ENCODE measurements at places on chromosomes 7 and 10.

- DNase-seq: no peak
Observed at GRCh38 chr10:89209718-89210117, 2.6 kb upstream of the CH25H start.

DNA sequence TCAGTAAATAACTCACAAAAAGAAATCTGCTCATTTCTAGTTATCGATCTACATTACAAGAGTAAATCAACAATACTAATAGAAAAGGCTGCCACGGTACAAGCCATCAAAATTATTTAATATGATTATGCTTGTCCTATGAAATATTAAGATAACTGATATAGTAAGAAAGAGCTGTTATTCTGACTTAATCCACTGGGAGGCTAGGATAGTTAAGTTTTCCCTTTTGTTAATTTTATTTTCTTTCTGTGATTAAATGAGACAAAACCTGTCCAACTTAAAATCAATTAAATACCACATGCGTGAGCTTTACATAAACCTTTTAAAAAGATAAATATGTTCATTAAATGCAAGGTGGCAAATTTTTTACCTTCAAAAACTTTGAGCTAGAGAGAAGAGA lies 114.8 kb downstream of the LMBR1 start:
- DNase-seq: no peak

DNA sequence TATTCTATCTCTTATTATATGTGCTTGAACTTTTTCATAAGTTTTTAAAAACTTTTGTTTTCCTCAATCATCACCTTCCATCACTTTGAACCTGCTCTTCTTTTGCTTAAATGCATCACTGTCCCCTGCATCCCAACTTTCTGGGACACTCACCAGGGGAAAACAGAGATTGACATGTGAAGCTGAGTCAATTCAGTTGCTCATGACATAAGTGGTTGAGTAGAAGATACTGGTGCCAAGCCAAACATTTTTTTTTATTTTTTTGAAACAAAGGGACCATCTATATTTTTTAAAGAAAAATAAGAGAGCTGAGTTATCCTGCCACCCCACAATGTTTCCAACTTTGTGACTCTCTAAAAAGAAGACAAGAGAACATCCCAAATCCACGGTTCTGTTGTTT lies 61.8 kb upstream of the AHR start:
- no peak for DNase-seq

DNA sequence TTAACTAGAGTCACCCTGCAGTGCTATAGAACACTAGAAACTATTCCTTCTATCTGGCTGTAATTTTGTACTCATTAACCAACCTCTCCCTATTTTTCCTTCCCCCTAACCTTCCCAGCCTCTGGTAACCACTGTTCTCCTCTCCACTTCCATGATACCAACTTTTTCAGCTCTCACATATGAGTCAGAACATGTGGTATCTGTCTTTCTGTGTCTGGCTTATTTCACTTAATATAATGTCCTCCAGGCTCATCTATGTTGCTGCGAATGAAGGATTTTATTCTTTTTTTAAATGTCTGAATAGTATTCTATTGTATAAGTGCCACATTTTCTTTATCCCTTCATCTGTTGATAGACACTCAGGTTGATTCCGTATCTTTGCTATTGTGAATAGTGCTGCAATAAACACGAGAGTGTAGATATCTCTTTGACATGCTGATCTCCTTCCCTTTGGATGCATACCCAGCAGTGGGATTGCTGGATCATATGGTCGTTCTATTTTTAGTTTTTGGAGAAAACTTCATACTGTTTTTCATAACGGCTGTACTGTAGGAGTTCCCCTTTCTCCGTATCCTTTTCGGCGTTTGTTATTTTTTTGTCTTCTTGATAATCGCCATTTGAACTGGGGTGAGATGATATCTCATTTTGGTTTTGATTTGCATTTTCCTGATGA lies 101.4 kb downstream of the FAM107B start:
- DNase-seq: no peak

DNA sequence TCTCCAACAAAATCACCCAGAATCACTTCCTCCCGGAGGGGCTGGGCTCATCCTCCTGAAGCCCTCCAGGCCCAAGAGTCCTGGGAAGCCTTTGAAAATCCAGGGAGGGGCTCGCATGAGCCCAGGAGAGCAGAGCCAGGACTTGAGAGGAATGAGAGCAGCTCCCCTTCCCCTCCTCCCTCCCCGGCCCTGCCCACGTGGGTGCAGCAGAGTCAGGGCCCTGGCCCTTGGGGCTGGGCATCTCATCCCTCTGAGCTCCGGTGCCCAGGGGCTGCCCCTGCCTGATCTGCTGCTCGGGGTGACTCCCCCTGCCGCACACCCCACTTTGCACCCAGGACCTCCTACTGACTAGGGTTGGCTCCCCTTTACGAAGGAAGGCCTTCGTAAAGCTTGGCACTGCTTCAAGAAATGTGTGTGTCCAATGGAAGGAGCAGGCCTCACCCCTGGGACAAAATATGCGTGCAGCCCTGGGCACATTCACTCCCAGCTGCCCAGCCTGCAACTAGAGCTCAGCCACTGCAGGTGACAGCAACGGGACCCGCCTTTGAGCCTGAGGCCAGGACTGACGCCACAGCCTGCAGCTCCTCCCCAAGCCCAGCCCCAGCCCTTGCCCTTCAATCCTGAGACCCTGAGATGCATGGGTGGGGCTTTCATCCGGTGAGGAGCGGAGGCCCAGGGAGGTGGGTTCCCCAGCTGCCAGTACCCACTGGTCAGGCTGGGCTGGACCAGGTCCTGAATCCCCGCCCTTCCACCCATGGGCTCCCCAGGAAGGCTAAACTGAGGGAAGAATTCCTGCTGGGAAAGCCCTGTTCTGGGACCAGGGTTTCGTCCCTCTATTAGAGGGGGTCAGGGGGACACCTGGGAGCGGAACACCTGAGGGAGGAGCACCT lies 21.8 kb downstream of the PWWP2B start:
- no peak for DNase-seq

- no peak for DNase-seq
Observed at GRCh38 chr7:17932770-17933169, 7.5 kb downstream of the SNX13 start.

GRCh38 chr10:121448766-121449421 lies 149.3 kb downstream of the FGFR2 start:
- DNase-seq: no peak

DNA sequence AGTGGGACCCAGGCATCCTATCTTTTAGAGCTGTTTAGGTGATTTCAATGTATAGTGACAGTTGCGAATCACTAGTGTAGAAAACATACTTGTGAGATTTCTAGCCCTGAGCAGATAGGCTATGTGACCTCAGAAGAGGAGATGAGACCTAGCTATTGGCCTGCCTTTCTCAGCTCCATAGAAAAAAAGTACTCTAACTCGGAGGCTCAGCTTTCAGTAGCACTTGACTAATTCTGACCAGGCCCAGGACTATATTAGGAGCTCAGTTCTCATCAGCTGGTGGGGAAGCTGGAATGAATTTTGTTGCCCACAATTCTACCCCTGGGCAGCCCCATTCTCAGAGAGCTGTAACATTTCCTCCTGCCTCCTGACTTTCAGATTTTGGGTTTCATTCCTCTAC lies 179.9 kb upstream of the NAMPT start:
- no peak for DNase-seq

- DNase-seq: no peak
Observed at GRCh38 chr7:127815631-127816145, 163.7 kb downstream of the SND1 start.

GRCh38 chr10:34104829-34105572 lies 710.1 kb downstream of the PARD3 start:
- no peak for DNase-seq

GRCh38 chr7:100017875-100018274 lies 2.5 kb downstream of the ZKSCAN1 start:
- DNase-seq: no peak

- peak; percentile 90 for DNase-seq
Observed at GRCh38 chr10:14397066-14397465, 66.3 kb upstream of the FRMD4A start.

- no peak for DNase-seq
Observed at GRCh38 chr10:73850211-73850610, 24.1 kb downstream of the CAMK2G start.

DNA sequence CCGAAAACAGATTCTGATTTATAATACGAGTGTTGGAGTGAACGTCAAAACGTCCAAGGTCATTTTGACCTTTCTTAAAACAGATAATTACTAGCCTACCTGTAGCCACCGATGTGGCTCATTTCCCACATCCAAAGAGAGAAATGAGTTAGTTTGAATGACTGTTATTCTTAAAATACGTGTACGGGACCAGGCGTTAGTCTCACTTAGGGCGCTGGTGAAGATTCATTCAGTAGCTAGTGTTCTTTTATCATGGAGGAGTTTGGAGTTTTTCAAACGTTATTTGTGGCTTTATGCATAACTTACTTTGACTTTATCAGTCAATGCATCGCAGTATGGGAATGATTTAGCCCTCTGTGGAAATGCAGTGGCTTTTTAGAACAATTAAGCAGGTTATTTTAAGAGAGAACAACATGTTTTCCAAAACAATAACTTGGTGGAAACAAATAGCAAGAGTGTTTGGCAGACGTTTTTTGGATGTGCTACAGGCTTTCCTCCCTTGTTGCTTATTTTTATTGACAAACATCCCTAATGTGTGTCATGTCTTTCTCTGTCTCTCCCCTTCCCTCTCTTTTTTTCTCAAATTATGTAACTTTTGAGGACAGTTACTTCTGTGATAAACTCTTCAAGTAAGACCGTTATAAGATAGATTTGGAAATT lies 1.6 kb downstream of the BICC1 start:
- no peak for DNase-seq

- DNase-seq: no peak
Observed at GRCh38 chr7:134697205-134697886, 50.7 kb downstream of the BPGM start.

DNA sequence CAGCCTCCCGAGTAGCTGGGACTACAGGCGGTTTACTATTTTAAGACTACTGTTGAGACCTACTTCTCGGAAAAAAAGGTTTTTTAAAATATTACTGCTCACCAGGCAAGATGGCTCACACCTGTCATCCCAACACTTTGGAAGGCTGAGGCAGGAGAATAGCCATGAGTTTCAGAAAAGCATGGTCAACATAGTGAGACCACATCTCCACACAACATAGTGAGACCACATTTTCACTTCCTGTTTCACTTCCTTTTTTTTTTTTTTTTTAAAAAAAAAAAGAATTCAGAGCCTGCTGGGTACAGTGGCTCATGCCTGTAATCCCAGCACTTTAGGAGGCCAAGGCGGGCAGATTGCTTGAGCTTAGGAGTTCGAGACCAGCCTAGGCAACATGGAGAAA lies 46.5 kb downstream of the SVOPL start:
- DNase-seq: no peak

DNA sequence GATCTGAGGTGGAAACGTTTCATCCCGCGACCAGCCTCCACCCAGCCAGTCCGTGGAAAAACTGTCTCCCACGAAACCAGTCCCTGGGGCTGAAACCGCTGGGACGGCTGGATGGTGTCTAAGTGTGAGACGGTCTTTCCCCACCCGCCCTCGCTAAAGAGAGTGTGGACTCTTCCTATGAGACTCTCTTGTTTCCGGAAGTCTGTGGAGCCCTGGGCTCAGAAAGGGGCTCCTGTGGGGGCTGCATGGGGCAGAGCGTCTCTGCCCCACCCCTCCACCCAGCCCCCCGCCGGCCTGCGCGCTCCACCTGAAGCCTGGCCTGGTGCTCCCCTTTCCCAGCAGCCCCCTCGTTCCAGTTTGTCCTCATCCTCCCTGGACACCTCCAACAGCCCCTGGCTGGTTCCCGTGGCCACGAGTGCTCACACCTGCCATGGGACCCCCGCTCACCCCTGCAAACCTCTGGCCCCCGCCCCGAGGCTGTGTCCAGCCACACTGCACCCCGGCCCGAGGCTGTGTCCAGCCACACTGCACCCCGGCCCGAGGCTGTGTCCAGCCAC lies 28.7 kb downstream of the CFAP46 start:
- DNase-seq: peak; percentile 71

DNA sequence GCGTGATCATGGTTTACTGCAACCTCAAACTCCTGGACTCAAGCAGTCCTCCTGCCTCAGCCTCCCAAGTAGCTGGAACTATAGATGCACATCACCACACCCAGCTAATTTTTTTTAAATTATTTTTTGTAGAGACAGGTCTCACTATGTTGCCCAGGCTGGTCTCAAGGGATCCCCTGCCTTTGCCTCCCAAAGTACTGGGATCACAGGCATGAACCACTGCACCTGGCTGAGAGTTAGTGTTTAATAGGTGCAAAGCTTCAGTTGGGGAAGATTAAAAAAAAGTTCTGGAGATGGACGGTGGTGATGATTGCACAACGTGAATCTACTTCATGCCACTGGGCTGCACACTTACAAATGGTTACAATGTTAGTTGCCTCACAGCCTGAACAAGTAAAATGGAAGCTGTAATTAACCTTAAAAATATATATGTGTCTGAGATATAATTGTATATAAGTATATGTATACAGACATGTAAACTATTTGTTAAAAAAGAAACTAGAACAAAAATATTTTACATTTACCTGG lies 106.4 kb upstream of the ZNF438 start:
- DNase-seq: no peak

- no peak for DNase-seq
Observed at GRCh38 chr10:30464675-30465074, 30.7 kb downstream of the MAP3K8 start.

GRCh38 chr10:119189811-119190282 lies 11.2 kb upstream of the PRDX3 start:
- DNase-seq: peak; percentile 1

DNA sequence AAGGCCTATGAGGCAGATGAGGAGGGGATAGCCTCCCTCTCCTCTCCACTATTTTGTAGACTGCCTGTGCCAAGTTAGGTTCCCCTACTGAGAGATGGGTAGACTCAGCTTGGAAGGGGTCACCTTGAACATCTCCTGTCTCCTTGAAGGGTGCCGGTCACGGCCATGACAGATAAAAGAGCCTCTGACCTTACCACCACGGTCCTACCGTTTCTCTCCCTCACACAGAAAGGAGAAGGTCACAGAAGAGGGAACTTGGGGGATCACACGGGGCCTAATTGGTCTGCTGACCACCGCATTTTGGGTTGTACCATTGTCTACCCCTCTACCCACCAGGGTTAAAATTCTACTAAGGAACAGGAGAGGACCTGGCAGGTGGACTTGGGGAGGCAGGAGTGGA lies 17.0 kb downstream of the PRSS2 start:
- no peak for DNase-seq

DNA sequence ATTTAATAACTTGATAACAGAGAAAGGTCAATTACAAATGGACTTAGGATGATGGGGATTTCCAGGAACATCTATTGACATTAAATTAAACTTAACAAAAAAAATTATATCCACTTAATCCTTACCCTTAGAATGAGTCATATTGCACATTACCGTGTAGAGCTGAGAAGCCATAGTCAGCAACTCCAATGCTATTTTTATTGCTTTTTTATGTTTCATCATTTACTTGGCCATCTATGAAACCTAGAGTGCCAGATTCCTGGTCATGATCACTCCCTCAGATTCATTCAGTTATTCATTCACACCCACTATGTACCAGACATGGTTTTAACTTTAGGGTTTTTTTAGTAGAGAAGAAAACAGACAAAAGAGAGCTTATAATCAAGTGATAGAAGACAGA lies 1180.4 kb downstream of the CNTNAP2 start:
- no peak for DNase-seq

- no peak for DNase-seq
Observed at GRCh38 chr7:131021460-131021859, 287.5 kb upstream of the KLF14 start.
